ENCODE measurements at places on chromosomes 7 and 10. TPM values are rescaled to one million over a fixed set of nuclear protein-coding genes. Genes with fewer than 3 reads are reported as not detected.

GRCh38 chr10:105586451-105587098, 945.5 kb downstream of the SORCS3 start:
- H3K27me3 ChIP-seq = no peaks in the 10 kb centered on the region
- peak; percentile 13 for DNase-seq
- peak overlapping the region; percentile 17 for H3K27ac ChIP-seq
- H3K4me3 ChIP-seq = no peak overlapping the region

BBS9 gene
- 9.1 TPM for total RNA-seq

- no peak overlapping the region for H3K27ac ChIP-seq
- DNase-seq = no peak
- no peaks in the 10 kb centered on the region for H3K36me3 ChIP-seq
- H3K27me3 ChIP-seq = no peaks in the 10 kb centered on the region
- H3K4me3 ChIP-seq = no peak overlapping the region
These were observed 120.8 kb upstream of the SEC61G start for GRCh38 chr7:54879776-54880175.

- no peak for DNase-seq
- H3K4me1 ChIP-seq = peaks cover 15% of the 10 kb centered on the region
- no peak overlapping the region for H3K4me3 ChIP-seq
- H3K27me3 ChIP-seq = no peaks in the 10 kb centered on the region
- H3K27ac ChIP-seq = no peak overlapping the region
These were observed 16.3 kb upstream of the HPS1 start for GRCh38 chr10:98463016-98463415.

- no peaks in the 10 kb centered on the region for H3K4me1 ChIP-seq
- H3K27ac ChIP-seq = no peak overlapping the region
- no peak for DNase-seq
- H3K4me3 ChIP-seq = no peak overlapping the region
- no peaks in the 10 kb centered on the region for H3K27me3 ChIP-seq
These were observed 89.7 kb upstream of the FAM20C start for GRCh38 chr7:102721-103120.

DNA sequence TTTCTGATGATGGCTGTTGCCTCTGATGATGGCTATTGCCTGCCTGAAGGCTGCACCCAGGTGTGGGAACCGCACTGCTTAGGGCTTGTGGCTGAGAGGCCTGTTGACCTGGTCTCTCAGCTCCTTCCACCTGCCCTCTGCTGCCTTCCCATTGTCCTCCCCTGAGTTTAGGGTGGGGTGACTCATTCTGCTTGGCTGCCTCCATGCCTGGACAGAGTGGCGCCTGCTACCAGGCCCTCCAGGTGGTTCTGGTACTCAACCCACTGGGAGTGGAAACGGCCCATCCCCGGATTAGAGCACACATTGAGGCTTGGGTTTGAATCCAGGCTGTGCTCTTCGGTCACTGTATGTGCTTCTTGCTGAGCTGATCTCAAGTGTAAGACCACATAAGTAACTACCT, 120.6 kb downstream of the SEM1 start:
- H3K4me3 ChIP-seq = no peak overlapping the region
- H3K27me3 ChIP-seq = no peaks in the 10 kb centered on the region
- no peak overlapping the region for H3K27ac ChIP-seq
- H3K4me1 ChIP-seq = no peaks in the 10 kb centered on the region
- no peaks in the 10 kb centered on the region for H3K36me3 ChIP-seq

GRCh38 chr10:133067149-133068105, 20.3 kb upstream of the ADGRA1 start:
- H3K36me3 ChIP-seq = no peaks in the 10 kb centered on the region
- no peak overlapping the region for H3K27ac ChIP-seq
- H3K4me1 ChIP-seq = peaks cover 6% of the 10 kb centered on the region
- no peak overlapping the region for H3K4me3 ChIP-seq
- no peak for DNase-seq

DNA sequence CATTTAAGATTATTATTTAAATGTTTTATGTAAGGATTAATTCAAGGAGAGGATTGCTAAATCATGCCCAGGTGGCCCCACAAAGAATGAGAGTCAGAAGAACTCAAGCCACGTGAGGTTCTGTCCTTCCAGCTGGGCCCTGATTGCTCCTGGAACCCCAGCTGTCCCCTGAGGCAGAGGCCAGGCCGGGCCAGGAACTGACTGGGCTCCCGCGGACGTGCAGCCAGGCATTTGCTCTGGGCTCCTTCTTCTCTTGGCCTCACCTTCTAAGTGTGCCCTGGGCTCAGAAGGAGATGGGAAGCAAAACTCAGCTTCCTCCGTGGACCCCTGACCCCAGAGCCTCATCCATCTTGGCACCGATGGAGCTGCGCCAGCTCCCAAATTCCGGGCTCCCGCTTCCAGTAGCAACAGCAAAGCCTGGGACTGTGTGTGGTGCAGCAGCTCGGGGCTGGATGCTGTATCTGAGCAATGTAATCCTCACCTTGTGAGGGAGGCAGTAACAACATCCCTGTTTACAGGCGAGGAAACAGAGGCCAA, 250.6 kb upstream of the PPP2R2D start:
- H3K27me3 ChIP-seq = no peaks in the 10 kb centered on the region
- no peaks in the 10 kb centered on the region for H3K4me1 ChIP-seq
- no peak for DNase-seq
- no peaks in the 10 kb centered on the region for H3K36me3 ChIP-seq
- H3K27ac ChIP-seq = no peak overlapping the region

GSDME gene
- 24.4 TPM for total RNA-seq

ACTL6B gene
- not detected for total RNA-seq

SRRM3 gene
- 0.43 TPM for total RNA-seq

- H3K4me3 ChIP-seq = no peak overlapping the region
- no peaks in the 10 kb centered on the region for H3K36me3 ChIP-seq
- H3K27me3 ChIP-seq = no peaks in the 10 kb centered on the region
- H3K4me1 ChIP-seq = no peaks in the 10 kb centered on the region
- H3K27ac ChIP-seq = no peak overlapping the region
These were observed 65.5 kb downstream of the CYP26A1 start for GRCh38 chr10:93139059-93139655.

TMEM72 gene
- not detected for total RNA-seq

DNA sequence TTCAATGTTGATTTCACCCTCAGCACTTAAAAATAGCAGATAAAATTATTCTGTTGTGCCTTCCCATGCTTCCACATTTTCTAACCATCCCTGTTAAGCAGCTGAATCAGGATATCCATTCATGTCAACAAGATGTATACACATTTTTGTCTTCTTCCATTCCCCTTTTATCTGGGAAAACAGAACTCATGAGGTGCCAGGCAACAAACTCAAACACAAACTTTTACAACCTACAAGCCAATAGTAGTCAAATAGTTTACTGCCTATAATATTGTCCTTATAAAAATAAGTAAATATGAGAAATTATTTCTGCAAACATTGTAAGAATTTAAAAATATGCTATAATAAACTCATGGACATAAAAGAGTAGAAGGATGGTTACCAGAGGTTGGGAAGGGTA, 1569.8 kb downstream of the REEP3 start:
- no peak for DNase-seq
- no peaks in the 10 kb centered on the region for H3K4me1 ChIP-seq
- H3K27me3 ChIP-seq = no peaks in the 10 kb centered on the region
- no peaks in the 10 kb centered on the region for H3K36me3 ChIP-seq
- no peak overlapping the region for H3K4me3 ChIP-seq
- H3K27ac ChIP-seq = no peak overlapping the region

DNA sequence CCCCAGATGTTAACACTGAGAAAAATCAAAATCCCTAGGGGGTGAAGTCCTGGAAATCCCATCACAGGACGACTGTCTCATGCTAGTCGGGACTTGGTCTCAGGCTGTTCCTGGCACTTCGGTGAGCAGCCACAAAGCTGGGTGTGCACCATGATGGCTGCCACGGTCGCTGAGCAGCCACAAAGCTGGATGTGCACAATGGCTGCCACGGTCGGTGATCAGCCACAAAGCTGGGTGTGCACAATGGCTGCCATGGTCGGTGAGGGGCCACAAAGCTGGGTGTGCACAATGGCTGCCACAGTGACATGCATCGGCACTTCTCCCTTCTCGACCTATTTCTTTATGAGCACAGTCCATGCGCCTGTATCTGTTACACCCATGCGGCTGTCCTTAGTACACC, 505.1 kb downstream of the TCERG1L start:
- DNase-seq = no peak
- no peaks in the 10 kb centered on the region for H3K27me3 ChIP-seq
- no peak overlapping the region for H3K4me3 ChIP-seq
- H3K27ac ChIP-seq = no peak overlapping the region

COL13A1 gene
- 0.20 TPM for total RNA-seq

GIMAP7 gene
- not detected for total RNA-seq

GRCh38 chr10:48934672-48935501, 4.8 kb downstream of the LRRC18 start:
- DNase-seq = no peak
- H3K27me3 ChIP-seq = no peaks in the 10 kb centered on the region
- no peaks in the 10 kb centered on the region for H3K4me1 ChIP-seq
- no peak overlapping the region for H3K4me3 ChIP-seq

HDAC9 gene
- 1.4 TPM for total RNA-seq

DNA sequence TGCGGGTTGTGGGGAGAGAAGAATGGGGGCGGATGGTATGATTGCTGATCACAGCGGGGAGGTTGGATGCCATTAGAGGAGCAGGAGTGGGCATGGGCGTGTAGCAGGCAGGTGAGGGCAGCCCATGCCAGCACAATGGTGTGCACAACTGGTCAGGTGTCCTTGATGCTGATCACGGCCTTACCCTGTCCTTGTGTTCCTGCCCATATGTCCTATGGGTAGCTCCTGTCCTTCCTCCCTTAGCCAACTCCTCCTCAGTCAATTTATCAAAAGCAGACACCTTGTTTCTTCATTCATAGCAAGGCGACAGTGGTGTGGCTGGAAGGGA, 30.7 kb downstream of the WDR86 start:
- H3K4me1 ChIP-seq = no peaks in the 10 kb centered on the region
- no peak overlapping the region for H3K4me3 ChIP-seq
- DNase-seq = no peak

BAIAP2L1 gene
- 21.7 TPM for total RNA-seq

- no peaks in the 10 kb centered on the region for H3K4me1 ChIP-seq
- H3K27me3 ChIP-seq = no peaks in the 10 kb centered on the region
- no peak overlapping the region for H3K27ac ChIP-seq
- DNase-seq = no peak
- no peaks in the 10 kb centered on the region for H3K36me3 ChIP-seq
- H3K4me3 ChIP-seq = no peak overlapping the region
These were observed 529.8 kb upstream of the C7orf33 start for GRCh38 chr7:148060724-148061123.
